ENCODE measurements at places on chromosomes 5 and 9.

DNA sequence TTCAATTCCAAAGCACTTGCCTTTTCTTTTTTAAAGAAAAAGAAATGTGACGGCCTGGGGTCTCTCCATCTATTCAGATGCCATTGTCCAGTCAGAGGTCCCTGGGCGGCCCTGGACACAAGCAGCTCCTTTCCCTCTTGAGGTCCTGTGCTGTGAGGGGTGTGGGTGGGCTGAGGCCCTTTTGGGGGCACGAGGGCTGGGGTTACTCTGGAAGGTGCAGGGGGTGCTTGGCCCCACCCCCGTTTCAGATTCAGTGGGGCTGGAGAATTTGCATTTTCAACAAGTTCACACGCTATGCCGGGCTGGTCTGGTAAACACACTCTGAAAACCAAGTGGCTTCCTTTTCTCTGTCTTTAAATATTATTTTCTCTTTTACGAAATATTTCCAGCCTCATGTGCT, 91.4 kb upstream of the PHYKPL start:
- DNase-seq, result no peak

GRCh38 chr5:154312576-154312975, 122.0 kb downstream of the GALNT10 start:
- no peak for DNase-seq

DNA sequence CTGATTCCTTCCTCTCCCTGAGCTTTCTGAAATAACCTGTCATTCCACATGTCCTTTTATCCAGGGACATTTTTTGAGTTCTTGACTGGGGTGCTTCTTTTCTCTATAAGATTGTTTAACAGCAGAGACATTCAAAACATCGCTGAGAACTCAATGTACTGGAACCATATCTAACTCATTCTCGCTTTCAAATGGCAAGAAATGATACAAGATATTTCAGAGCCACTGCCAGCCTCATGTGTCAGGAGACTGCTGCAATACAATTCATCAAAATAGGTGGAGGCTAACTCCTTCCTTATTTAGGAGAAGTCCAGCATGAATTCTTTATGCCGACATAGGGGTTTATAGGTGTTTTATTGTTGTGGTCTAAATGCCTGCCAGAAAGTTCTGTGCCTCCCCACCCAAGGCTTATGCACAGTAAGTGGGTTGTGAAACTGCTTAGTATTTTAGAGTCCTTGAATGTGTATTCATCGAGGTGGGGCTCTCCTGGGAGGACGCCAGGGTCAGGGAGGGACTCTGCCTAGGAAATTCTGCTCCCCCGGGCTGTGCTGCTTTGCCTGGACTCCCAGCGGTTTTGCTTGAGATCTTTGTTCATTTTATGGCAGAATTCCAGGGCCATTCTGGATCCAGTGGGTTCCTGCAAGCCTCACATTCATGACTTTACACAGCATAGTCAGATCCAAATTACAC, 53.9 kb downstream of the ZNF474 start:
- no peak for DNase-seq

- no peak for DNase-seq
Measured at GRCh38 chr9:129639756-129640085, 2.2 kb downstream of the ASB6 start.

DNA sequence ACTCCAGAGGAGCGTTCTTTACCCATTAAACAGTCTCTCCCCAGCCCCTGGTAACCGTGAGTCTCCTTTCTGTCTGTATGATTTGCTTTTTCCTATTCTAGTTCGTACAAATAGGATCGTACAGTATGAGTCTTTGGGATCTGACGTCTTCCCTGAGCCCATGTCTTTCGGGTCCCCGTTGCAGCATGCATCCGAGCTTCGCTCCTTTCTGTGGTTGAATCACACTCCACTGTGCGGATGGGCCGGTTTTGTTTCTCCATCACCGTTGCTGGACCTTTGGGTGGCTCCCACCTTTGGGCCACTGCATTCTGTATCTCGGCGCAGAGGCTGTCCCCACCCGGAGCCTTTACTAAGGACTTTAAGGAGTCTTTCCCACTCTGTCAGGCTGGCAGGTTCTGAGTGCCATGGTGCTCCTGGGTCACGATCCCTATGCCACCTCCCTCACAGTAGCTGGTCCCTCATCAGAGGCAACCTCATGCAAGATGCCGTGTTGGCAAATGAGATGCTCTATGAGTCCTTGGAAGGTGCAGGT, 145.7 kb upstream of the COL5A1 start:
- no peak for DNase-seq

DNA sequence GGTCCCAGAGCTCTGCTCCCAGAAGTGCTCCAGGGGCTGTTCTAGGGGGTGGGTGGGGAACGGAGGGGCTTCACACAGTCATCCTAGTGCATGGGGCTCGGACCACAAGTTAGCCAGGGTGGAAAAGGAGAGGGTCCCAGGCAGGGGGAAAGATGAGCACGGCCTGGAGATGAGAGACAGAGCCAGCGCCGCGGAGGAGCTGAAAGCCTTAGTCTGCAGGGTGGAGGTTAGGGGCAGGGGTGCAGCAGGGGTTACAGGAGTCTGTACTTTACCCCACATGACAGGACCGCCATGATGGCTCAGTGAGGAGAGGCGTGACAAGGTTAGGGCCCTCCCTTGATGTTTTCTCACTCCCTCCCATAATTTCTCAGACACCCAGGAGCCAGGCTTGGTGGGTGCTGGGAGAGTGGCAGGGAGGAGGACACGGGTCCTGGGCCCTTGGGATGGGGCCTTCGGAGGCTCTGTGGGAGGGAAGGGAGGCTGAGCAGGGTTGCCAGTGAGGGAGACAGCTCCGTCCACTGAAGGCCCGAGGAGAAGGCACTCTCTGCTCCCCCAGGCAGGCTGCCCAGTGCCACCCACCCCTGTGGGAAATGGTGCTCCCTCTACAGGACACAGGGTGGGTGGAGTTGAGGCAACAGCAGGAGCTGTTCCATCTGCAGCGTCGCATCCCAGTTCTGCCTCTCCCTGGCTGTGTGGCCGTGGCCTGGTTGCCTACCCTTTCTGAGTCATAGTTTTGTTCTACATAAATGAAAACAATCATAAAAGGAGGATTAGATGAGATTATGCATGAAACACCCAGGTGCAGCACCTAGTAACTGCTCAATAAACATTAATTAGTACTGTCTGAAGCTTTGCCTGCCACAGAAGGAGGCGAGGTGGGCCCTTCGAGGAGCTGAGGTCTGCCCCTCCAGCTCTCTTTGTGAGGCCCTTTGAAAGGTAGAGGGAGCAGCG, 66.2 kb downstream of the NDST1 start:
- no peak for DNase-seq

DNA sequence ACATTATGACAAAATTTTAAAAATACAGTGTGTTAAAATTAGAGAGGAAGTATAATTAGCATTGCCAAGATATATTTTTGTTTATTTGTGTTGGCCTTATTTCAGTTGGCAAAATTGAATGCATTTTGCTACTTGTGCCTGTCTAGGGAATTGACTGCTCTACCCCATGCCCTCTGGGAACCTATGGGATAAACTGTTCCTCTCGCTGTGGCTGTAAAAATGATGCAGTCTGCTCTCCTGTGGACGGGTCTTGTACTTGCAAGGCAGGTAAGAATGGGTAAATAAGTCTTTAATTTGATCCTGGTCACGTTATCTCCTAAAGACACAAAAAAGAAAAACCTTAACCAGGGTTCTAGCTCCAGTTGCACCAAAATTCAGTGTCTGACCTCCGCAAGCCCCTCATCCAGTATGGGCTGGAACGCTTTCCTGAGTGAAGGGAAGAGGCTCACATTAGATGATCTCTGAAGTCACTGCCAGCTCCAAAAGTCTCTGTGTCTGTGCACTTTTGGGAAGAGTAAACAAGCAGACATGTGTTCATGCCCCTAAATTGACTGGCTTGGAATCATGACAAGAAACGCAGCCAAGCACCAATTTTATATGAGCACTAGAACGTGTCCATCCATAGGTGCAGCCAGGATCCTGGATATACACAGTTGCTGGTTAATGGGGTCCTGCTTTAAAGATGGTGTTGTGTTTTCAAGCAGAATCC, 98.3 kb upstream of the PRRC1 start:
- DNase-seq, result no peak

Measured in GM10248 (cell line).